ENCODE measurements at places on chromosomes 3 and 15.

GRCh38 chr3:113264283-113265131 lies 53.1 kb downstream of the BOC start:
- no peak for DNase-seq

DNA sequence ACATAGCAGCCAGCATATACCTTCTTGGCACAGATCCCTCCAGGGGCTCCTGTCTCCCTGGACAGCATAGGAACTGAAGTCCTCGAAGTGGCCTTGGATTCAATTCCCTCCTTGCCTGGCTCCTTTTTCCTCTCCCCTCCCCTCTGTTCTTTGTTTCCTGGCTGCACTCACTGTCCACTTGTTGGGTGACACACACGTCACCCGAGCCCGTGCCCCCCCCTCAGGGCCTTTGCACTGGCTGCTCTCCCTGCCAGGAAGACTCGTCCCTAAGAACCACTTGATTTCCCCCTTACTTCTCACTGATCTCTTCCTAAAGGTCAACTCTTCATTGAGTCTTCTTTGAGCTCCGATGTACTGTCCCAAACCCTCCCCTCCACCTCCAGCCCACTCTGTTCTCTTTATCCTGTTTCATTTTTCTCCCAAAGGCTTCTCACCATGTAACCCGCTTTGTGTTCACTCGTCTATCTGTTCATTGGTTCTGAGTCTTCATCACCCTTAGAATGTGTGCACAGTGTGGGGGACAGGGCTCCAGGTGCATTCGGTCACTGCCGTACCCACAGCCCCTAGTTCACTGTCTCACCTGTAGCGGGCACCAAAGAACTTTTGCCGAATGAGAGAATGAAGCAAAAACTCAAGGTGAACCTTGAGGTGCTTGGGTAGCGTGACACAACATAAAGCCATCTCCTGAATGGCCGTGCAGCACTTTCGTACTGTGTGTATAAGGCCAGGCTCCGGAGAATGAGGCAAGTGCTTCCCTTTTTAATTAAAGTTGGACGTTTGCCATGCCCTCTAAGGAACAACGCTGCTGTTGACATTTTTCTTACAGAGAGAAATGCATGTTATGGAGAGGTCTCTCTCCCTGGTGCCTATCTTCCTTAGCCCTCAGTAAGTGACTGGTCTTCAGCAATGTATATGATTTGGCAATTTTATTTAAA lies 74.0 kb downstream of the CHRNA7 start:
- peak; percentile 5 for DNase-seq

DNA sequence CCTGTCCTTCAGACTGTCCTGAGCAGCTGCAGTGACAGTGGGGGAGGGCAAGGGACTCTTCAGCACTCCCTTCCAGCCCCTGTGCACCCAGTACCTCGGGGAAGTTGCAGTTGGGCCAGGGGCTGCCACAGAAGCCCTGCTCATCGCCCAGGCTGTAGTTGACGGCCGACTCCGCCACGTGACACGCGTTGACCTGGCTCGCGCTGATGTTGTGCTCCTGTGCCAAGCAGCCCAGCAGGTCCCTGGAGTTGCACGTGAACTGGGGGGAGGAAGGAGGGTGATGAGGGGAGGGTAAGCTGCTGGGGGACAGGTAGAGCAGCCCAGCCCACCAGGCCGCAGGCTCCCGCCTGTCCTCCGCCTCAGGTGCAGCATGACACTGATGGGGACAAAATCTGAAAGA lies 101.2 kb downstream of the SEC22A start:
- no peak for DNase-seq

DNA sequence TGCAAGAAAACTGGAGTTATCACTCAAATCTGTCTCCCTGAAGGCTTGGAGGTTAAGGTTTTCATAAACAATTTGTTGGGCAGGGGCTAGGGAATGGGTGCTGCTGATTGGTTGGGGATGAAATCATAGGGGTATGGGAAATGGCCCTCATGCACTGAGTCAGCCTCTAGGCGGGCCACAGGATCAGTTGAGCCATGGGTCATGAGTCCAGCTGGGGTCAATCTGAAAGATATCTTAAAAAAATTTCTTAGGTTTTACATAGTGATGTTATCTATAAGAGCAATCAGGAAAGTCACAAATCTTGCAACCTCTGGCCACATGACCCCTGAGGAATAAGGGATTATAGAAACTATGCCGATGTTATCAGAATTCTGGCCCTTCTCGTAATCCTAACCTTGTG lies 491.7 kb downstream of the ZIC1 start:
- no peak for DNase-seq

DNA sequence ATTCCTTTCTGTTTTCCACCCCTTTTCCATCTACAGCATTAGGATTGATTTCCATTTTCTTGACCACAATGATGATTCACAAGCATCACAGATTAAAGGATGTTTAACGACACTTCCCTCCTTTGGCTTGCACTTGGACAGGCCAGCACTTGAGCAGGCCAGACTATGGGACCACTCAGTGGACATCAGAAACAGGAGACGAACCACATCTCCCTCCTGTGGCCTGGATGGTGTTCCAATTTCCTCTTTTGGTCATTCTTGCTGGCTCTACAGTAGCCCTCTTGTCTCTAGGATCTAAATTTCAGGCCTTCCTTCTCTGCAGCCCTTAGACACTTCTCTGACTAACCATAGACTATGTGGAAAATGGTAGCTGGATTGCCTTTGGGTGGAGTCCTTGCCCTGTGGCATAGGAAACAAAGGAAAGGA lies 78.8 kb upstream of the BOC start:
- DNase-seq: peak; percentile 3

DNA sequence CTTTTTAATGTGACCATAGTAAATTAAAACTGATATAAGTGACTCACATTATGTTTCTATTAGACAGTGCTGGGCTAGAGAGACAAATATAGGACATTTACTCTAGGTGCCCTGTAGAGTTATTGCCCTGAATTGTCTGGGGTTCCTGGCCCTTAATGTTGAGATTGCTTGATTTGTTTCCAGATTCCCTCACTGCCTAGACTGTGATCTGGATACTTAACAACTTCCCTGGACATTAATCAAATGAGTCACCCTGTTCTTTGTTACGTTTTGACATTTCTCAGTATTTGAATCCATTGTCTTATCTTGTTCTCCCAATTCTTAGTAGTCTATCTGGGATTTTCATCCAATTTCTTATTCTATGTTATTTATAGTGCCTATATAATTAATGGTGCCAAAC lies 65.8 kb downstream of the DTWD1 start:
- DNase-seq: no peak

GRCh38 chr3:88767746-88768145 lies 339.7 kb upstream of the EPHA3 start:
- no peak for DNase-seq

GRCh38 chr15:28182216-28182615 lies 83.1 kb upstream of the OCA2 start:
- no peak for DNase-seq

GRCh38 chr3:16704941-16705340 lies 99.7 kb upstream of the DAZL start:
- peak; percentile 64 for DNase-seq

- DNase-seq: peak; percentile 87
Measured at GRCh38 chr15:31338879-31339557, 12.4 kb downstream of the KLF13 start.

GRCh38 chr3:116734243-116734642 lies 24.7 kb downstream of the TUSC7 start:
- DNase-seq: no peak

DNA sequence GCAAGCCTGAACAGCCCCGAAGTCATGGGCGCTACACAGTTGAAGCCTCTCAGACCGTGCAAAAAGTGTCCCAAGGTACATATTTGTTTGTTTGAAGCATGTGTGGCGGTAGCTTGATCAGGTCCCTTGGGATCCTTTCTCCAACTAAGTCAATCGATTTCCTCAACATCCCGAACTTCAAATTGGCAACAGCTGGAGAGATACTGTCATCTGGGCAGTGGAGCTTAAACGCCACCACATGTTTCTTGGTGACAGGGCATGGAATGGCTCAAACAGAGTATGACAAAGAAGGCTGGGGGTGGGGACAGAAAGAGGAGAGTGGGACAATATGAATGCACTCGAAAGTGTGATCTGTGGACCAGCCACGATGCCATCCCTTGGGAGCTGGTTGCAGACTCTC lies 84.9 kb upstream of the PSMD6 start:
- DNase-seq: no peak

GRCh38 chr3:61807865-61808276 lies 246.5 kb downstream of the PTPRG start:
- DNase-seq: no peak

DNA sequence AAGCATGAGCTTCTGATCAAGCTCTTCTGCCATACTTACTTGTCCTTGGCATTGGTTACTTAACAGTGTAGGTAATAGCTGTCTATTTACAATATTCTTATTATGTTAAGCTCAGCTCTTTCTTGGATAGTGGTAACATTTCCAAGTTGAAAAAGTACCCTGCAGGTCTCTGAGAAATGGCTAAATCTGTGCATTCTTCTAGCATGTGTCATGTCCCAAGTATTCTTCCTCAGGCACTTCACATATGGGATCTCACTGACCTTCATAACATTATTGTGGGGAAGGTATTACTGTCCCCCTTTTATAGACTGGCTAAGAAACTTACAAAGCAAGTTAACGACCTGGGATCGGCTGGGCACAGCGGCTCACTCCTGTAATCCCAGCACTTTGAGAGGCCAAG lies 236.1 kb downstream of the RORA start:
- DNase-seq: no peak

- no peak for DNase-seq
Measured at GRCh38 chr3:189457201-189457607, 174.0 kb upstream of the TP63 start.

- no peak for DNase-seq
Measured at GRCh38 chr3:25419251-25419650, 8.8 kb upstream of the RARB start.

DNA sequence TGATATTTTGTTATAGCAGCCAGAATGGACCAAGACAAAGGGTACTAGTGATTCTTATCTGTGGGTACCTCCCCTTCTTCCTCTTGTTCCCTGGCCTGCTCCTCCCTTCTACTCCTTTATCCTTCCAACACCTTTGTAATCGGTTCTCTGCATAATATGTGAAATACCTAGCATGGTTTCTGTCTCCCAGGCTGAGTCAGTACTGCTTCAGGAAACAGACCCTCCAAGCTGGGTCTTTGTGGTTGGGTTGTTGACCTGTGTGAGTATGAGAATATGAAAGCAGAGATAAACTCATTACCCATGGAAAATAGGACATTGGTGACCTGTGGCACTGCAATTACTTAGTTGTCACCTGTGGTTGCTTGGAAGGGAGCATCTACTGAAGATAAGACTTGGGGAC lies 69.3 kb upstream of the KLF13 start:
- DNase-seq: no peak

GRCh38 chr3:108006881-108007331 lies 83.9 kb downstream of the CD47 start:
- peak; percentile 74 for DNase-seq

- no peak for DNase-seq
Measured at GRCh38 chr15:92693691-92694331, 38.2 kb upstream of the FAM174B start.

DNA sequence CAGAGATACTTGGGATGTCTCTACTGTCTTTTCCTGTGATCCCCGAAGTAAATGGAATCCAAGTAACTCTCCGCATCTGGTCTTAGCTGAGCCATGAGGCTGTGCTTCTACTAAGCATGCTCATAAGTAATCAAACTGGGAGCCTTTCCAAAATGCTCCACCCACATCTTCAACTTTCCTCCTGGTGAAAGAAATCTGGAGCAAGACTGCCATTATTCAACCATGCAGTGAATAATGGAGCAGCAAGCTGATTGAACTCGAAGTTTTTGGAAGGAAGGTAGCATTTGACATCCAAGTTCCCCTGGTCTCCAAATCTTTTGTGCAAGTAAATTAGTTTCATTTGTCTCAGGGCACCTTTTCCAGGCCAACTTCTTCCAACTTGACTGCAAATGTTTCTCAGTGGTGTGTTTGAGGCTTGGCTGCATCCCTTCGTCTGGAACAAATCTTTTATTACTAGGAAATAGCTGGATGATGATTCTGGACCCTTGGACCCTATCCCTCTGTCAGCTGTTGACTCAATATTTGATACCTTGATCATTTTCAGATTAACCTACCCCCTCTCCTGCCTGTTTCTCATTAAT lies 19.4 kb downstream of the GXYLT2 start:
- DNase-seq: no peak

DNA sequence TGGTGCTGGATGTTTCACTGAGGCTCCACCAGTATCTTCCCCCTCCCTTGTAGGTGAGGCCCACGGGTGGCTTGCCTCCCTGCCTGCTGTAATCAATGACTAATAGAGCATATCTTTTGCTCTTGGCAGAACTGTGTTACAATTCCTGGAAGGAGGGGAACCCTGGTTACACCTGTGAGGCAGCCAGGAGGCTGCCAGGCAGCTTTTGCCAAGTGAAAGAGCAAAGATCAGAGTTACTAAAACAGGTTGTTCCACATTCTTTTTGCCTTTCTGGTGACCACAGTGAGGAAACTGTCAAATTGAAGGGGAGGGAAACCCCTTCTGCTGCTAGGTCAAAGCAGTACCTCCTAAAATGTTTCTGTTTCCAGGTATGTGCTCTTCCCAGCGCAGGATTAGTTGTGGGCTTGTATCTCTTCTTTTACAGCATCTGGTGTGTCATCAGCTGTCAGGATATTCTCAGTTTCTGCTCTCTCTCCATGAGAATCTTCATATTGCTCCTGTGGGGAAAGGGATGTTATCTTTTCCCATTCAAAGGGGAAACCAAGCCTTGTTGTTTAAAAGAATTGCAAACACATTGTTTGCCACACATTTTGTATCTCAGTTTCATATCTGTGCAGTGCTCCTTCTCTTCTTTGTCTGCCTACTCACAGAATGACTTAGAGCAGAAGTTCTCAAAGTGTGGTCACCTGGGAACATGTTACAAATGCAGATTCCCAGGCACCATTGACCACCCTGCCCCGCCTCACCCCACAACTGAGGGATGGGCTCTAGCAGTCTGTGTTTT lies 137.4 kb upstream of the UMPS start:
- no peak for DNase-seq

- no peak for DNase-seq
Measured at GRCh38 chr3:125349556-125350165, 25.5 kb downstream of the ZNF148 start.

- DNase-seq: peak; percentile 53
Measured at GRCh38 chr15:76337059-76337695, 604 bp downstream of the ISL2 start.

- DNase-seq: no peak
Measured at GRCh38 chr15:32838820-32839219, 121.0 kb downstream of the GREM1 start.

DNA sequence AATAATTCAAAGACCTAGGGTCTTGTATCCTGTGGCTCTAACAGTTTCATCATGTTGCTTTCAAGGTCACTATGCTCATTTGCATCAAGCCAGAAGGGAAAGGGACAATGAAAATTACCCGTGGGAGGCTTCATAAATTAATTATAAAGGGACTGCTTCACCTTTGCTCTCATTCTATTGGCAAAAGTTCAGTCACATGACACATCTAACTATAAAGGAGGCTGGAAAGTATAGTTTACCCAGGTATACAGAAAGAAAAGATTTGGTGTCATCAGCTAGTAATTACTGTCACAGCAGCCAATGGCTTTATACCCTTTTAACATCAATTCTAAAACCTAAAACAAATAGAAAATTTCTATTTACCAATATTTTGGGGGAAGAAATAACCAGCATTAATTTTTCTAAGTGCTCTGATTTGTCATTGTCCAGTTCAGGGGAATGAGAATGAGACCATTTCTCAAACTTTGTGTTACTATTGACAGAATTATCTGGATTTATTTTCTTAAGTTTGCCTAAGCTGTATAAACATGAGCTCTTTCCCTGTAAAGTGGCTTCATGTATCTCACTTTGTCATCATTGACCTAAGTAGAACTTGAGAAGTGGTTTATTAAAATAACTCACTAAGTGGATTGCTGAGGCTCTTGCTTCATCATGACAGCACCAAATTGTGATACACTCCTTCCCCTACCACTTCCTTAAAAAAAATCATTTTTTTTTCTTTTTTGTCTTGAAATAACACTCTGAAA lies 257.7 kb upstream of the PEX5L start:
- peak; percentile 5 for DNase-seq
